ENCODE measurements at places on chromosomes 1 and 21.

DNA sequence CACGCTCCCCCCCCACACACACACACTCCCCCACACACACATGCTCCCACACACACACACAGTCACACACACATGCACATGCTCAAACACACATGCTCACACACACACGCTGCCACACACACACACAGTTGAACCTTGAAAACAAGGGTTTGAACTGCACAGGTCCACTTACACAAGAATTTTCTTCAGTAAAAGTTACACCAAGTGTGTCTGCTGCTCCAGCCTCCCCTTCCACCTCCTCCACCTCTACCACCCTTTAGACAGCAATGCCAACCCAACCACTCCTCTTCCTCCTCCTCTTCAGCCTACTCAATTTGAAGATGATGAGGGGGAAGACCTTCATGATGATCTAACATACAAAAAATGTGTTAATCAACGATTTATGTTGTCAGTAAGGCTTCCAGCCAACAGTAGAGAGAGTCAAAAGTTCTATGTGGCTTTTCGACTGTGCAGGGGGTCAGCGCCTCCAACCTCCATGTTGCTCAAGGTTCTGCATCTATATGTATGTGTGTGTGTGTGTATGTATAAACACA is 26.8 kb downstream of the HSF2BP start:
- no peak overlapping the region for H3K27ac ChIP-seq
- H3K27me3 ChIP-seq: no peaks in the 10 kb centered on the region
- H3K4me3 ChIP-seq: no peak overlapping the region
- no peak for DNase-seq
- H3K36me3 ChIP-seq: no peaks in the 10 kb centered on the region

DNA sequence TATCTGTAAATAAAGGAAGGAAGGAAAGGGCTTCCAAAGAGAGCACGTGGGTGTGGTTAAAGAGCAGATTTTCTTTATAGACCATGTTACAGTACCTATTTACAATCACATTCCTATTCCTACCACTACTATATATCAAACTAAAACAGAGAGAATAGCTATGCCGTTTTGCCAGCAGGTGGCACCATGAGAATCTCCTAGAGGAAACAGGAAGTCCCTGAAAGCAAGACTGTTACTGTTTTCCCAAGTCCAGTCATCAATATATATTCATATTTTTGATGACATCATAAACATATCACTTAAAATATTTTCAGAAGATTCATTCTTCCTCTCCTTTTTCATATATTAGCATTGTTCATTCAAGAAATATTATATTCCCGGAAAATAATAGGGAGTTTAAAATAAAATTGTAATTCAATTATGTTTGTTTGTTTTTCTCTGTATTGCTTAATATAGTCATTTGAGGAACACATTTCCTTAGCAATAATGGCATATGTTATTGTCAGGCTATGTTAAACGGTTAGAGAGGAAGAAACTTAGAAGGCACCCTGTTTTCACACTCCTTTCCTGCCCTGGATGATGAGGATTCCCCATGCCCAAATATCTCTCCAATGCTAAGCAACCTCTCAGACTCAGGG is 6.6 kb downstream of the CCDC190 start:
- no peak overlapping the region for H3K4me3 ChIP-seq
- DNase-seq: peak; percentile 59
- no peaks in the 10 kb centered on the region for H3K4me1 ChIP-seq
- H3K27me3 ChIP-seq: peaks cover 8% of the 10 kb centered on the region
- no peak overlapping the region for H3K27ac ChIP-seq

DNA sequence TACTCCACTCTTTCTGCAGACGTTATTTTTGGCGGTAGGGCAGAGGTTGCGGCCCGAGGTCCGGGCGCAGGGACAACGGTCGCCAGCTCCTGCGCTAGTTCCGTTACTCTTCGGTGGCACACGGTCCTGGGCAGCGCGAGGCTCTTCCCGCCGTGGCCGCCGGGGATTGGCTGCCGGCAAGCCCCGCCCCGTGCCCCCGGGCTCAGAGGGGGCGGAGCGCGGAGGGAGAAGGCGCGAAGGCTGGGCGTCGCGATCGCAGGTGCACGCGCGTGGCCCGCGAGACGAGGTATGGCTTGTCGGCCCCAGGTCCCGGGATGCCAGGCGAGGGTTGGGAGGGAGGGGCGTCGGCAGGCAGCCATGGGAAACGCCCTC is 518 bp upstream of the SHE start:
- H3K36me3 ChIP-seq: no peaks in the 10 kb centered on the region
- no peak overlapping the region for H3K27ac ChIP-seq
- no peaks in the 10 kb centered on the region for H3K4me1 ChIP-seq
- H3K4me3 ChIP-seq: no peak overlapping the region
- no peak for DNase-seq

DNA sequence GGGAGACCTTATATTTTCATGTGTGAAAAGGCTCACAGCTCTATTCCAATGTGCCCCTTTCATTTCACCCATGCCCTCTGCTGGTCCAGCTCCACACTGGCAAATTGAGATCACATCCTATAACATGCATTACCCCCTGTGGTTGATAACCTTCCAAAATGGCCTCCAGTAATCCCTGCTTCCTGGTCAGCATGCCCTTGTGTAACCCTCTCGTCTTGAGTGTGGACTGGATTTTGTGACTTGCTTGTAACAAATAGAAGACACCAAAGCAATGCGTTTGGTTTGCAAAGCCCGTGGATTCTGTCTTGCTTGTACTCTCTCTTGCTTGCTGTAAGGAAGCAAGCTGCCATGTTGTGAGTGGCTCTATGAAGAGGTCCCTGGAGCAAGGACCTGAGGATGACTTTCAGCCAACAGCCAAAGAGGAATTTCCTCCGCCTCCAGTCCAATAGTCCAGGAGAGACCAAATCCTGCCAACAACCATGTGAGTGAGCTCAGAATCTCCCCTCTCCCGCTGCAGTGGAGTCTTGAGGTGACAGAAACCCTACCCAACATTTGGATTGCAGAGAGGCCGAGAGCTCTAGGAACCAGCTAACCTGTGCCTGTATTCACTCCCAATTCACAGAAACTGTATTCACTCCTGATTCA is 17.4 kb downstream of the KCNA10 start:
- H3K36me3 ChIP-seq: no peaks in the 10 kb centered on the region
- no peak for DNase-seq
- no peaks in the 10 kb centered on the region for H3K4me1 ChIP-seq
